Progenitor cell of endocrine pancreas (in vitro differentiated cells): ENCODE measurements at places on chromosomes 16 and 17. TPM values are rescaled to one million over a fixed set of nuclear protein-coding genes. Genes with fewer than 3 reads are reported as not detected.

DNA sequence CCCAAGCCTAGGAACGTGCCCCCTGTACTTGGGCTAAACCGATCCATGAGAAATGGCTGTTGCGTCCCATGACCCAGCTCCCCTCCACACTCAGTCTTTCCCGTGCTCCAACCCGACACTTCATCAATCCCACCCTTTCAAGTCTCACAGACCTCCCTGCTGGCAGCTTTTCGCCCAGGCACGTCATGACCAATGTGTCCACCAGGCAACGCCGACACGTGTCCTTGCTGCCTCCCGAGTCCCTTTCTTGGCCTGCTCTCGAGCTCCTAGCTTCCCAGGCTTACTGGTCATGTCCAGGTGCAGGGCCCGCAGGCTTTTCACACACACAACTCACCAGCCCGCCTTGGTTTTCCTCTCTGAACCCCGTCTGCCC is 12.2 kb downstream of the MNT start:
- DNase-seq, result no peak

- DNase-seq, result no peak
Measured at GRCh38 chr17:61723183-61723582, 132.2 kb upstream of the NACA2 start.

DNA sequence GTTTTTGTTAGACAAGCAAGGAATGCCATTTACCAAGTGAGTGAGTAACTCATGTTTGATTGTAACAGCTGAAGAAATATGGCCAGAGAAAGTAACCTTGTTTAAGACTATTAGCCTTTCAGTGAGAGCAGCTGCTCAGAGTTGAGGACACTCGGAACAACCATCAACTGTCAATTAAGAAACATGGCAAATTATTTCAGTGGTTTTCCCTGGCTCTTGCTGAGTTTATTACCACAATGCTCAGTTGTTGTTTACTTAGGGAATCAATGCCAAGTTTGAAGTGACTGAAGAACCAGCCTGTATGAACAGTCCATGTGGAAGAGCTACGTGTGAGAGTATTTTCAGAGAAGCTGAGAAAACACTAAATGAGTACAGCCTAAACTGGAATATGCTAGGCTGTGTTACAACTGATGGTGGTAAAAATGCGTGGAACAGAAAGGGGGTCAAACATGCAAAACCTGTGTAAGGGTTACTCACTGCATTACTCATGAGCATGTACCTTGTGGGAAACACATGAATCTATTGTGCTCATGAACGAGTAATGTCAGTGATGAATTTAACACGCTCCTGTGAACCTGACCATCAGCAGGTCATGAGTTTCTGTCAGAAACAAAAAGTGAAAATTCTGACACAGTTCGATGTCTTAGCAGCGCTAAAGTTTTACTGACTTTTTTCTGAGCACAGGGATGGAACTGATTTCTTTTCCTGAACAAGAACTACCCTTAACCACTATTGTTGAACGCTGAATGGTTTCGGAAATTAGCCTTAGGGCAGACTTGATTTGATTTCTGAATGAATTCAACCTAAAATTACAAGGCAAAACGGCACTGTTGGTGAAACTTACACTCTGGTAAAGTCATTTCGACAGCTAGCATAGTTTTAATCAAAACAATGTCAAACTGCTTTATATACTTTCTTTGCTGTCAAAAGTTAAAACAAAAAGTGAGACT is 33.5 kb downstream of the GNA13 start:
- DNase-seq, result no peak

SGSM2 gene
- total RNA-seq, result 117 and 127 TPM in 2 replicates

GRCh38 chr17:6554871-6555330 is 1.5 kb downstream of the PITPNM3 start:
- no peak for DNase-seq
